ENCODE measurements at places on chromosomes 7 and 10.

DNA sequence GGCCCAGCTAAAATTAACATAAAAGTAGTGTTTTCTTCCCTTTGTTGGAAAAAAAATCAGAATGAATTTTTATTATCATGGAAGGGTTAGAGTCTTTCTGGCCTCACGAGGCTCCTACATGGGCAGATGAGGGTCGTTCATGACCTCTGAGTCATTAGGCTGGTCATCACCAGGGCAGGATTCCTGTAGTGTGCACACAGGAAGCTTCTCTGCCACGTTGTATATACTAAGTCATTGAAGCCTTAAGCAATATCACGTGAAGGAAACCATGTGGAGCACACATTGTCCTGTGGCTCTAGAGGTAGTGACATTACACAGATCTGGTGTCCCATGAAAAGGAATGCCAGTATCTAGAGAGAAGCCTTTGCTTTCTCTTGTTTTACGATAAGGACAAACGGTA, 84.7 kb upstream of the C1QL3 start:
- DNase-seq = no peak

- no peak for DNase-seq
Observed at GRCh38 chr10:15627617-15628196, 92.0 kb downstream of the ITGA8 start.

GRCh38 chr7:43879477-43879876, 10.2 kb upstream of the MRPS24 start:
- no peak for DNase-seq

- DNase-seq = peak; percentile 91
Observed at GRCh38 chr7:1175967-1176851, 16.2 kb upstream of the ZFAND2A start.

- peak; percentile 18 for DNase-seq
Observed at GRCh38 chr10:24894728-24895127, 57.7 kb downstream of the PRTFDC1 start.

DNA sequence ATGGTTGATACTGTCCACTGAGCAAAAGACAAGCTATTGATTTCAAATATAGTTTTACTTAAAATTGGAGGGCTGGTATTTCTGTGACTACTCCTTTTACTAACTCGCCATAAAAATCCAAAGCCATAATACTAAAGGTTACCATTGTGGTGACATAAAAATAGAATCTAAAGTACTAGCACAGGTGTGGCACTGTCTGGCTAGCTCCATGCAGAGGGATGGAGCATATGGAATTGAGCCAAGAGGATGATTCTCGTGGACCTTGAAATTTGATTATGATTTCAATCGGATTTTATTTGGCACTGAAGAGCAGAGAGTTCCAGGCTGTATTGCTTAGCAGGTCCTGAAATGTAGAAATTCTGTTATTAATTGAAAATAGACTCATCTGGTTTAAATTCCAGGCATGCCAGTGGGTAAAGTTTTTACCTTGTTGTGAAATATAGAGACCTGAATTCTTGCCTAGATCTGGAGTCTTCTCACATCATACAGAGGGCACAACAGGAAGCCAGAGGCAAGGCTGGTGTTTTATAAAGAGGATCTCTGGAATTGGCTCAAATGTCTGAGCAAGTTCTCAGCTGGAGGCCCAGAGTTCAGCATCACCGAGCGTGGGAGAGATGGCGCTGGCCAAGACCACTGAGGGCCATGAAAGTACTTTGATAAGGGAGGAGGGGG, 29.9 kb upstream of the DLD start:
- DNase-seq = no peak

GRCh38 chr7:6226194-6226799, 46.1 kb downstream of the CYTH3 start:
- DNase-seq = no peak

- no peak for DNase-seq
Observed at GRCh38 chr10:95559896-95560277, 1.3 kb downstream of the SORBS1 start.

DNA sequence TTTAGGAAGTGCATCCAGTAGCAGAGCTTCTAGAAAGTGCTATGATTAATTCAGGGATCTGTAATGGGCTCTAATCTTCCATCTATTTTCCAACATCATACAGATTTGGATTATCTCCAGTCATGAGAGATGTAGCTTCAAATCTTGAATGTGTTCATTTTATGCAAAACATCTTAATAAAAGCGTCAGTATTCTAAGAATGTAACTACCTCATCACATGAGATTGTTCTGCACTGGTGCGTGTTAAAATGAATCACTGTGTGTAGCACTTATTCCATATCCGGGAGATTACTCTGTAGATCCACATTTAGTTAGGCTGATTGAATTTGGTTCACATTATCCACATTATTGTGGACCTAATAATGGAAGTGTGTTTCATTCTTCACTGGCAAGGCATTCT, 344.9 kb upstream of the CHRM2 start:
- no peak for DNase-seq

DNA sequence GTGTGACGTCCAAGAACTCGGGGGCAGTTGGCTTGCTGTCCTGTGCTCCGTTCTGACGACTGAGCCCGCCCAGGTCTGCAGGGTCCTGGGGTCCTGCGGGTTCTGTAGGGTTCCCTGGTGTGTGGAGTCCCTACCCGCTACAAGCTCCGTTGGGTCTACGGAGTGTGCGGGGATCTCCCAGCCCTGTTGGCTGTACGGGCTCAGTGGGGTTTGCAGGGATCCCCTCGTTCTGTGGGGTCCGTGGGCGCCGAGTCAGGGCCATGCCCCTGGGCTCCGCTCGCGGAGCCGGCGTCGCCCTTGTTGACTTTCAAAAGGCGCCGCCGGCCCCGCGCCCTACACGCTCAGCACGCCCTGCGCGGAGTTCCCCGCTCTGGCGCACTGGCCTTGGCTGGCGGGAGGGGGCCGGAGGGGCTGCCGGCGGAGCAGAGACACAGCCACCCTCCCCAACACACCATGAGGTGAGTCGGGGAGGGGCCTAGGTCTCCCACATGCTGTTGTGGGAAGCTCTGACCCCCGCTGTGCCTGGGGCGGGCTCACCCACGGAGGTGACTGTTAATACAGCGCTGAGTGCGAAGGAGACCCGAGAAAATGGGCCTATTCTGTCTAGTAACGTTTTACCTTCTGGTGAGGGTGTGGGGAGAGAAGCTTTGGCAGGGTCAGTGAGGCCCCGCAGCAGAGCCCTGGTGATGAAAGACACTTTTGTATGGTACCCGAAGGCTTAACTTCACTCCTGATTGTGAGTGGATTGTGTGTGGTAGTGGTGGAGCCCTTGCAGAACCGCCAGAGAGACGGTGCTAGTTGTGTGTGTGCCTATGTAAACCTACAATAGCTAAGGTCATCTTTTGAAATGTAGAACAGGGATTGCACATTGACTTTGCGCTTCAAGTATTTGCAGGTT, 8.1 kb downstream of the TASOR2 start:
- peak; percentile 72 for DNase-seq

GRCh38 chr7:144452064-144452463, 48.6 kb upstream of the NOBOX start:
- DNase-seq = no peak

- peak; percentile 86 for DNase-seq
Observed at GRCh38 chr10:101297901-101298486, 56.0 kb upstream of the BTRC start.

DNA sequence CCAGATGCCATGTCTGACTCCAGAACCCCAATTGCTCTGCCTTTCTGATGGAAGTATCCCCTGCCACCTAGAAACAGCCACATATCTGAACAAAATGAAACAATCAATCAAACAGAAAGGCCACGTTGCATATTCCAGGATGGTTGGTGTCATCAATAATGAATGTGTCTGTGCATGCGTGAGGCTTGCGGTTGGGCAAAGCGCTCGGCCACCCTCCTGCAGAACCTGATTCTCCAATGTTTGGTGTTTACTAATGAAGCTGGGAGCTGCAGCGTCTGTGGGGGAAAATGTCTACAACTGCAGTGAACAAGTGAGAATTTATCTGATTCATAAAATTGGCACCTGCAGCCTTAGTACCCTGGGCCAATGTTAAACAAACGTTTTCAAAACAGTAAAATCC, 121.2 kb upstream of the ADARB2 start:
- no peak for DNase-seq

DNA sequence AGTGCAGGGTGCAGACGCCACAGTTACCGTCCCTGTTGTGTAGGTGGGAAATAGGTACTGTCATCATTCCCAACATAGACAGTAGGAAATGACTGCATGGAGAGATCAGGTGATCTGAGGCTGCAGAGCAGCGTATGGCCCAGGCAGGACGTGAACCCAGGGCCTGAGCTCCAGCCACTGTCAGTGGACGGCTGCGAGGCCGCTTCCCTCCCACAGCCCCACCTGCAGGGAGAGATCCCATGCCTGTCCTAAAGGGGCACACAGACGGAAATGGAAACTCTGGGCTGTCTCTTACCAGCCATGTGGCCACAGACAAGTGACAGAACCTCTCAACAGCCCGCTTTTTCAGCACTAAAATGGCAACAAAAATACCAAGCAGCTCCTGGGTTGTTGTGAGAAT, 44.5 kb upstream of the MNX1 start:
- DNase-seq = no peak

- no peak for DNase-seq
Observed at GRCh38 chr10:113111900-113112853, 162.1 kb downstream of the TCF7L2 start.

Data from stimulated activated CD4-positive, alpha-beta T cell treated with anti-CD3 and anti-CD28 coated beads, Interleukin-15, amount 100 ng/mL, for 24 hours (primary cell).